GM19239 (cell line): ENCODE measurements at places on chromosomes 13 and 19.

- DNase-seq: no peak
Measured at GRCh38 chr19:5051619-5052018, 82.7 kb downstream of the KDM4B start.

GRCh38 chr13:75896271-75896670, 260.1 kb downstream of the LMO7 start:
- DNase-seq: no peak

DNA sequence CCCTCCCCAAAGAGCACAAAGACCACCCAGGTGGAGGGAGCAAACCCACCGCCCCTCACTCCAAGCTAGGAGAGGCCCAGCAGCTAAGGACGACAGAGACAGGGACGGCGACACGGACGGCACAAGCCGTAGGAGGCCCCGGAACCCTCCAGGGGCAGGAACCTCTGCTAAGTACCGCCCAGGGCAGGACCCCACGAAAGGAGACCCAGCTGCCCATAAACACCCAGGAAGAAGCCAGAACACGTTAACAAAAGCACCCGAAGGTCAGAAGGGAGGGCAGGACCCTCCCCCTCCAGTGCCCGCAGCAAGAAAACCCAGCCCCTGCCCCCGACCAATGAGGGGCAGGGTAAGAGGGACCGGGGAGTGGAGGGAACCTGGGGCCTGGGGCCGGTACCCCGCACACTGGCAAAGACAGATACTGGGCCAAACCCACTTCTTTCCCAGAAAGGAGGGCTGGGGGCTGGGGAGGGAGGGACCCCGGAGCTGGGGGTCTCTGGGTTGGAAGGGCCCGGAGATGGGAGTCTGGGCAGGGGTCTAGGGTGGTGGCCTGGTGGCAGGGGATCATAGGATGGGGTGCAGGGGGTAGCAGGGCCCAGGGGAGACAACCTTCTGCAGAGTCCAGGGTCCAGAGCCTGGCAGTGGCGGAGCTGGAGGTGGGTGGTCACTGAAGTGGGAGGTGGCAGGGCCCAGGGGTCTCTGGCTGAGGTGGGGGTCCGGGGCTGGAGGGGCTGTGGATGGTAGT, 2.4 kb downstream of the BTBD2 start:
- no peak for DNase-seq

DNA sequence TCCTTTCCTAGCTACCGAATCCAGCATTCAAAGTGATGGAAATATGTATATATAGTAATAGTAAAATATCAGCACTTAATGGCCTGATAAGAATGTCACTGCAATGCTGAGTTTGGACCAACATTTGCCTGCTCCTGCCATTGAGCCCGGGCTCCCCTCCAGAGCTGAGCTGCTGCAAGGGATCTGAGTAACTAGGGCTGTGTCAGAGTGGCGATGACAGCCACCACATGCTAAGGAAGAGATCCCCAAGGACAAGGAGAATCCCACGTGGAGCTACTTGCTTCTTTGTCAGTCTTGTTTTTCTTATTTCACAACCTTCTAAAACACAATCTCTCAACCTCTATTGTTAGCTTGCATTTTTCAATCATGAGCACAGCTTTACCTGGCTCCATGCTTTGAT, 19.5 kb upstream of the ALOX5AP start:
- DNase-seq: no peak

- DNase-seq: no peak
Measured at GRCh38 chr19:54612428-54612827, 17.9 kb upstream of the LILRB1 start.

DNA sequence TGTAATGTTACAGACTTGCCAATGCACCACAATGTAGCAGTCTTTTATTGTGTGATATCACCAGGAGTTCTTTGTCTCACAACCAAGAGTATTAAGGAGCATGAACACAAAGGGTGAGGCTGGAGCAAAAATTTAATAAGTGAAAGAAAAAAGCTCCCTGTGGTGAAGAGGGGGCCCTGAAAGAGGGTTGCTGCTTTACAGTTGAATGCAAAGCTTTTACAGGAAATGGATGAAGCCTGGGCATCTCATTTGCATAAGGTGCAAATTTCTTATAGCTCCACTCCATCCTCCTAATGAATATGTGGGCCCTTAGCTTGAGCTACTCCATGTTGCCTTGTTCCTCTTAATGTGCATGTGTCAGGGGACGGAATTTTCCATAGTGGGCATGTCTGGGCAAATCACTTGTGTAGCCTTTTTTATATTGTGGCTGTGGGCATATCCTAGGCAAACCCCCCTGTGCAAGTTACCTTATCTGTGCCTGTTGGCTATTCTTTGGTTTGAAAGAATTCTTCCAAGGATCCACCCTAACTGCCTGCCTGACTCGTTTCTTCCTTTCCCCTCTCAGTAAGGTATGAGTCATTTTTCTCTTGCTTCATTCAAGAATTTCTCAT, 45.3 kb upstream of the TRPC4 start:
- DNase-seq: no peak

- no peak for DNase-seq
Measured at GRCh38 chr19:29549105-29550070, 23.6 kb downstream of the VSTM2B start.

DNA sequence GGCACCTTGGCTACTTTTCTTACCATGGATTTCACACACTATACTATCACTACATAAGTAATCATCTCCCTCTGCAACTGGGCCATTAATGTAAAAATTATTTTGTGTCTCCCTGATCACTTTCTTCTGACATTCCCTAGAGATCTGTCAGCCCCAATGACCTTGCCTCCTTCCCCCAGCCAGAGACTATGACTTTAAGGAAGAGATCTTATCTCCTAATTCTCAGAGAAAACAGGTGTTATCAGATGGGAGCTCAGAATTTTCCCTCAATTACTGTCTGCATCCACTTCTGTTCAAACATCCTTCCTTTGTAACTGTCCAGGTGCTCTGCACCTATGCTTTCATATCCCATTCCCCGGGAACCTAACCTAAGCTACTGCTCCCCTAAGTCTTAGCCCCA, 397.5 kb downstream of the DIAPH3 start:
- no peak for DNase-seq

GRCh38 chr13:73466561-73466960, 407.8 kb downstream of the KLF5 start:
- DNase-seq: no peak

DNA sequence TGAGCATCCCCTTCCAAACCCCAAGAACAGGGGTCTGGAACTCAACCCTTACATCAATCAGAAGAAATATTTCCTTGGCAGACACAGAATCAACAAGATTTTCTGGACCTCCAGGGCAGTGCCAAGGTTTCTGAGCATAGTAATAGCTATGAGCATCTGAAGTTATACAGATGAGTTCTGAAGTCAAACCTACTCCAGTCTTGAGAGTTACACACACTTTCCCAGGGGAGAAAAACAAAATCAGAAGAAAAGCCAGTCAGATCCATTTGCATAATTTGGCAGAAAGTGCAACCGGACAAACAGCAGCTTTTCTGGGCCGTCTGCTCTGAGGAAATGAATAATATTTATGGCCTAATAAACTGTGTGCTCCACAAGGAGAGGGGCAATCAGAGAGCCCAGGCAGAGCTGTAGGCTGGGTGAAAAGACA, 93.1 kb downstream of the KL start:
- DNase-seq: no peak

DNA sequence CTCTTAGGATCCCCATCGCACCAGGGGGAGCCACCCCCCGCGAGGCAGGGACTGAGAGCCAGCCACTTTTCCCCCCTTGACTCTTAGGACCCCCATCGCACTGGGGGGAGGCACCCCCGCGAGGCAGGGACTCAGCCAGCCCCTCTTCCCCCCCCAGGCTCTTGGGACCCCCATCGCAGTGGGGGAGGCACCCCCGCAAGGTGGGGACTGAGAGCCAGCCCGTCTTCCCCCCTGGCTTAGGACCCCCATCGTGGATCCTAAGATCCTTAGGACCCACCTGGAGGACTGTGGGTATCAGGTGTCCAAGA, 365.2 kb upstream of the SPRY2 start:
- no peak for DNase-seq

GRCh38 chr19:30686176-30686820, 314.1 kb downstream of the ZNF536 start:
- no peak for DNase-seq

- no peak for DNase-seq
Measured at GRCh38 chr13:51811920-51812451, 8.0 kb upstream of the DHRS12 start.
